ENCODE measurements at places on chromosomes 3 and 15. TPM values are rescaled to one million over a fixed set of nuclear protein-coding genes. Genes with fewer than 3 reads are reported as not detected.

DNA sequence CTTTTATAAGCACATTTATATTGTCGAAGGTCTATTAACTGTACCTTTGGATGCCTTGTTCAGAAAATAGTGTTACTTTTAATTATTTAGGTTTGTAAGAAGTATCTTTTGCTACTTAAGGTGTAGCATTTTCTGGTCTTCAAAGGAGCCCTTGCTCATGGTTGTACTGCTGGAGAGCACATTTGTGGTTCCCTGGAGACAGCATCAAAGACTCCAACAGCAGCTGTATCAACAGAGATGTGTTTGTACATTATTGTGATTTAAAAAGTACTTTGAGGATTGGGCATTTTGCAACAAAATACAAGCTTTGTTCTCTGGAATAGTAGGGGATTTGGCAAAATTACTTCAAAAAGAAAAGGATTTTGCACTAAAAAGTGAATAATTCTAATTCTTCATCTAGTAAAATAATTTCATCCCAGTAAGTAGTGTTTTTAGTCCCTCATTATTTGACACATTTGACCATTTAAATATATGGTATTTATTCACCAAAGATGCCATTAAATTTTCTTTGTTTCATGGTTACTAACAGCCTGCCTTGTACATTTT is 16.5 kb downstream of the TBC1D23 start:
- no peak for DNase-seq

- no peak for DNase-seq
Measured at GRCh38 chr3:117063930-117064329, 354.4 kb downstream of the TUSC7 start.

DNA sequence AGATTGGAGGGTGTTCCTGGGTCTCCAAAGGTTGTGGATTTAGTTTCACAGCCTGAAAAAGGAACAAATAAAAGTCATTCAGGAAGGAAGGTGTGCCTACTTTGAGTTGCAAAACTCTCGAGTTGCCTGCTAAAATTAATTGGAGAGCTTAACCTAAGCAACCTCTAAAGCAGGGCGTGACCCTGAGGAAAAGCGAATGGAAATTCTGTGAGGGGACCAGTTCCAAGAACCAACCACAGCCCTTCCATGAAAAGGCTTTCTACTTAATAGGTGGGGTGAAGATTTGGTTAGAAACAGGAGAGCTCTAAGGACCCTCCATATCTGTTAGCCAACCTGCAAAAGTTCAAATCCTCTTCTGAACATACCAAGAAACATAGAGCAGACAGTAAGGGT is 1.5 kb downstream of the CD80 start:
- no peak for DNase-seq

DNA sequence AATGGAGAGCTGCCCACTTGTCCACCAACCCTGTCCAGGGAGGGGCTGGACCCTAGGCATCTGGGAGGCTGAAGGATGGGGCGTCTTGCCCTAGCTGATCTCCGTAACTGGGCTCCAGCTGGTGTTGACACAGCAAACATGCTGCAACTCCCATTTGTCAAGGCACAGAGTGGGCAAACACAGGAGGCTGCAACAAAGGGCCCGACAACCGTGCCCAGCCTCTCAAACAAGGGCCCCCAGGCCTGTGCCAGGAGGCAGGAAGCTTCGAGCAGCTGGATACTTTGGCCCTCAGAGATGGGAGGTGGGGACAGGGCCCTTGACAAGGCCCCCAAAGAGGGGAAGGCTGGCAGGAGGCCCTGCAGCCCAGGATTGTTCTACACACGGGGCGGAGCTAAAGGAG is 64.2 kb upstream of the TMEM115 start:
- no peak for DNase-seq

DNA sequence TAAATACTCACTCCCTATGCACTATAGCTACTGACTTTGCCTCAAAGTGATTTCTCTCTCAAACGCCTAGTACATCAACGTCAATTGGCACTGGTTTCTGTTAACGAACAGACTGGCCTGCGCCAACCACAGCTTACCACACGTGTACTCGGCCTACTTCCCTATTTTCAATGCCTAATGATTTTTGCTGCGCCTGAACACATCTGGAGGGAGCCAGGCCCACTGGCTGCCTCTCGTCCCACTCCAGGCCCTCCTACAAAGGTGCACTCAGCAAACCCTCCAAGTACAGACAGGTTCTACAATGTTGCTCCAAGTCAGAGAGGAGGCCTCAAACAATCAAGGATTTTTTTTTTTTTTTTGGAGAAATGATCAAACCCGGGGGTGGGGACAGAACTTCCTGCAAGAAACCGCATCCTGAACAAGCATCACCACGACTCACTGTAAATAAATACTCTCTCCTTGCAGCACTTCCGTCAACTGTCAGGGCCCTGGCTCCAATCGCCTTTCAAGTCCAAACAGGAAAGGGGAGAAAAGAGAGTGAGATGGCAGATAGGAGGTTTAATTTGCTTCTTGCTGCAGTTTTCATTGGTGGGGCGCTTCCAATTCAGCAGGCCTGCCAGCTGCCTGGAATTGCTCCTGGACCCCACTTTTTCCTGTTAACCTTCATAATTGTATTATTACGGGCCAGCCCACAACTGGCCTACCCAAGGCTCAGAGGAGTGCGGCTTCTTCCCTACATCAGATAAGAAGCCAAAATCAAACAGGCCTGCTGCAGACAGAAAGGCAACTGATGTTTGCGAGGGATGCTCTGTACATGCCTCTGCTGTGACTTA is 139.3 kb downstream of the FOXP1 start:
- no peak for DNase-seq

- DNase-seq, result no peak
Measured at GRCh38 chr15:59738676-59739075, 49.6 kb upstream of the BNIP2 start.

DNA sequence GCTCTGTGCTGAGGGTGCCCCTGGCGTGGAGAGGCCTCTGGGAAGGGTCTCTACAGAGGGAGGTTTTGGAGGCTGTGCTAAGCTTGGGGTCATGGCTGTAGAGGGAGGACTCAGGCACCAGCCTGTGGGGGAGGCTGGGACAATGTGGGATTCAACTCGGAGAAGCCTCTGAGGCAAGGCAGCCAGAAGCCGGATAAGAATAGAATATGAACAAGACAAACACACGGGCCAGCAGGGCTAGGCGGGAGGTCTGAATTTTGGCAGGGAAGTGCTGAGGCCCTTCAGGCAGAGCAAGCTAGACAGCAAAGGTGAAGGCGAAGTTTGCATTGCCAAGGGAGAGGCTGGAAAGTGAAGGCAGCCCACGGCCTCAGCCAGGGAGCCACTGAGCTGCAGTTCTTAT is 612.1 kb upstream of the NR2F2 start:
- peak; percentile 43 for DNase-seq

DNA sequence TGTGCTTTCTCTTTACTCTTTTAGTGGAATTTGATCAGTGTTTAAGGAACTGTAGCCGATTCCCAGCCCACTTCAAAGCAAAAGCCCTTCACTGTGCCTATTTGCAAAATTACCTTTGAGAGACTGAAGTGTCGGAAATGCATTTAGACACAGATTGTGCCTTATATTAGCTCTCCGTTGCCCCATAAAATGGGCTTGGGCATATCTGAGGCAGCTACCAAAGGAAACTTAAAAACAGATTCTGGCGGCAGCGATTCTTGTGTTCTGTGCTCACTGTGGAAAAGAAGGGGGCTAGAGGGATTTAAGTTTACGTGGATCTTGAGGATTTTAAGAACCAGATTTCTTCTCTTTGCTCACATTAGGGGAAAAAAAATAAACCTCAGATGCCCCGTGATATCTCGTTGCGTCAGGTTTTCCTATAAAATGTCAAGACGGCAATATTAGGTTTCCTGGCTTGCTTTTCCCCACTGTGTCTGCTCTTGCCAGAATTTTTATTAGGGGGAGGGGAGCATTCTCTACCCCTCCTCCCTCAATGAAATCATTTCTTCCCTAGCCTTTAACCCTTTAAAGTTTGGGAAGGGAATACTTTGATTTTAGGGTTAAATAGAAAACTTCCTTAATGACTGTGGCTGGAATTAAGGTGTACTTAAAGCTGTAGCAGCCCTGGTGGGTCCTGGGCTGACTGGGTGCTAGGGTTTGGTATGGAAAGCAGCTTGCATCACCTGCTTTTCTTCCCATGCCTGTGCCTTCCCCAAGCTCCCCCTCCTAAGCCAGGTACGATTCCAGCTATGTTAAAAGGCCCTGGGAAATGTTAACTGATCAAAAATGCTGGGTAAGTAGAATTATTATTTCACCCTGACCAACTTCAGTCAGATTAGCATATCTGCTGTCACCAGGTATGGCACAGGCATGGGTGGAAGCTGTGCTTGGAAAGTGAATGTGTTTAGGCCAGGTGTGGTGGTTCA is 73.8 kb downstream of the SMAD3 start:
- DNase-seq, result no peak

DNA sequence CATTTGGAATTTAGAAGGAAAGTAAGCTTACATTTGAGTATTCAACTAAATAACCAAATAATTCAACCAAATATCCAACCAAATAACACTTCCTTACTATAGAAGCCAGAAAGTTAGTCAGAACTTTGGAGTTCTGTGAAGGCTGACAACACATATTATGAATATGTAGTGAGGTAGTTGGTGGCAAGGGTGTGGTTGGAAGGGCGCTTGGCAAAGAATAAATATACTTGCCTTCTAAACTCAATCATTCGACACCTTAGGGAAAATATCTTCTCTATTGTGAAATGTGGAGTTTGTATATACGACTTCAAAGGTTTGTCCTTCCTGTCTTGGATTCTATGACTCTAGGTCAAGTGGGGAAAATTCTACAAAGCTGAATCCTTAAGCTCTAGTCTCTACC is 111.7 kb upstream of the OSTN start:
- DNase-seq, result no peak

GRCh38 chr3:111751961-111752360 is 107.1 kb upstream of the PHLDB2 start:
- DNase-seq, result no peak

DNA sequence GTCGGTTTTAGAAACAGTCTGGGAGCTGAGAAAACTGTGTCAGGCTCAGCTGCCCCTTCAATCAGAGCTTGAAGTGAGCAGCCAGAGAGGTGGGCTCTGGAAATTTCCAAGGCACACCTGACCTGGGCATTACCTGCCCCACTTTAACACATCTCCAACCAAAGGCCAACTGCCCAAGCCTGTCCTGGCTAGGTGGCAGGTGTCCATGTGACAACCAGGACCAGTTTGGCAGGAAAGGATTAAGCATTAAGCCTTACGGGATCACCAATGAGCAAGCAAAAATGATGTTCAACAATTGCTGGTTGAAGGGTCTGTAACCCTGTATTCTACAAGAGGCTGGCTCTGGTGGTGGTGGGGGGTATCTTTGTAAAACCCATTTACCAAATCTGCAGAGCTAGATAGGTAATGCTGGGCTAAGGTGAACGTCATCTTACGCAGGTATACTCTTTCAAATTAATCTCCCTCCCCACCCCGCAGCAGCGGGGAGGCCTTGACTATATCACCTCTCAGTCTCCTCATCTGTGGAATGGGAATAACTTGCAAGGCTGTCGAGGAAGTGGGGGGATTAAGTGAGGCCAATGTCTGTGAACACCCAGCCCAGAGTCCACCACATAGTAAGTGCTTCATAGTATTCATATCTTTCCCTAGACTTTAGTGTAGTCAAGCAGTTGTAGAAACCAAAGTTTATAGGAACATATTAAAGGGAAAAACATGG is 183.2 kb downstream of the MEGF11 start:
- DNase-seq, result no peak

GRCh38 chr3:184135911-184136260 is 728 bp downstream of the EIF2B5 start:
- DNase-seq, result no peak

- DNase-seq, result peak; percentile 87
Measured at GRCh38 chr15:67189326-67190051, 65.0 kb downstream of the AAGAB start.

DNA sequence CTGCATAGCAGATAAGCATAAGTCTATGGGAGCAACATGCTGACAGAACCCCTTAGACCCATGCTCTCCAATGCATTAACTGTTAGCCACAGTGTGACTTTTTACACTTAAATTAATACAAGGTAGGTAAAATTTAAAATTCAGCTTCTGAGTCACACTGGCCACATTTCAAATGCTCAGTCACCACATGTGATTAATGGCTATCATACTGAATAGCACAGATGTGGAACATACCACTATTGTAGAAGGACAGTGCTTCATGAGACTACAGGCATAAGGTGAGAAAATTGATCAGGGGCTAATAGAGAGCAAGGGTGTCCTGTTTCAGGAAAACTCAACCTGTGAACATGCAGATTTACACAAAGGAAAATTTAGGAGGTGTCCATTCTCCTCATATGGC is 357.0 kb upstream of the SEMA6D start:
- DNase-seq, result no peak

DNA sequence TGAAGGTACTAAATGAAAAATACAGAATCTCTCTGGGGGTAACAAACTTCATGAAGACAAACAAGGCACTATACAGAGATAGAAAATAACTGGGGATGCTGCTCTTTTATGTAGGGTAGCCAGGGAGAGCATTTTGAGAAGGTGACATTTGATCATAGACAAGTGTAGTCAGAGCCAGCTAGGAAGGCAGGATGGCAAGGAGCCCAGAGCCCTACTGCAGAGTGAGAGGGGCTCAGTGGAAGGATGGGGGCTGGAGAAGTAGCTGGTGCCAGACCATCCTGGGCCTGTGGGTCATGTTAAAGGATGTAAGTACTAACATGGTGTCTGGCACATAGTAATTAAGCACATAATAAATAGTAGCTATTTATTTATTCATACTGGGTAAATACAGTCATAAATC is 133.6 kb downstream of the MEIS2 start:
- DNase-seq, result peak; percentile 46

DNA sequence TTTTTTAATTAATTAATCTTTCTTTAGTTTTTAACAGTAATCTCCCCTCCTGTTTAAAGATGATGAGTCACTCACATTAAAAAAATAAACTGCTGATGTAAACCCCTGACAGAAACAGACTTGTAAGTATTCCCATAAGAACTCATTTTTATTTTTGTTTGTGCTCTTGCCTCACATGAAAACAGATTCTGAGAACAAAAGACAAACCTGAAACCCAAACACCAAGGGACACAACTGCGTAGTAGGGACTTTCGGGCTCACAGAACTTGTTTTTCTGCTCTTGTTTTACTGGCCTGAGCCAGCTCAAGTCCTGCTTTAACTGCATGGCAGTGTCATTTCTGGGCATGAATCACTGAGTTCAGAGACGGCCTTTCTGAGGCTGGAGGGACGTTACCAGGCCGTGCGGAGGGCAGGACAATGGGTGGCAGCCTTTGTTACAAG is 600.8 kb downstream of the FOXP1 start:
- peak; percentile 15 for DNase-seq

GRCh38 chr15:52071570-52071969 is 41.0 kb downstream of the BCL2L10 start:
- no peak for DNase-seq

GRCh38 chr3:142947799-142948575 is 15.5 kb downstream of the PAQR9 start:
- no peak for DNase-seq

FGF12 gene
- 453 TPM for total RNA-seq

LAMB2 gene
- total RNA-seq, result 601 TPM

TPM1 gene
- total RNA-seq, result 17,571 TPM

GALNT15 gene
- 1.0 TPM for total RNA-seq

CACNA1D gene
- 0.24 TPM for total RNA-seq

LARP6 gene
- 39.1 TPM for total RNA-seq

DNAJA4 gene
- total RNA-seq, result 152 TPM
